ENCODE measurements at places on chromosomes 6 and 20.
A peak's percentile ranks its signal among the peaks of the same experiment; 100 is the strongest.

DNA sequence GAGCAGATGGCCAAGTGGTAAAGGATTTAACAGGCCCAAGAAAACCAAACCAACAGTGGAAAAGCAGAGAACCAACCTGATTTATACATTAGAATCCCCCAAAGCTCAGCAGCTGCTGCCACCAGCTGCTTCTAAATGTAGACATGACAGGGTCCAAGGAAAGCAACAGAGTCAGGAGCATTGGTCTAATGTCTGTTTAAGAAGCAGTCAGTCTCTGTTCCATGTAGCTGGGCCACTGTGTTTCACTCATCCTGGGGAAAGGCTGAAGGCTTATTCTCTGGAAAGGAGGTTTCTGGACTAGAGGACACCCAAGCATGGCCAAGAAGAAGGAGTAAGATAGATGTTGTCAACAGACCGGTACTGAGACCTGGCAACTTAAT, 75.4 kb downstream of the TMEM244 start:
- DNase-seq, result no peak

DNA sequence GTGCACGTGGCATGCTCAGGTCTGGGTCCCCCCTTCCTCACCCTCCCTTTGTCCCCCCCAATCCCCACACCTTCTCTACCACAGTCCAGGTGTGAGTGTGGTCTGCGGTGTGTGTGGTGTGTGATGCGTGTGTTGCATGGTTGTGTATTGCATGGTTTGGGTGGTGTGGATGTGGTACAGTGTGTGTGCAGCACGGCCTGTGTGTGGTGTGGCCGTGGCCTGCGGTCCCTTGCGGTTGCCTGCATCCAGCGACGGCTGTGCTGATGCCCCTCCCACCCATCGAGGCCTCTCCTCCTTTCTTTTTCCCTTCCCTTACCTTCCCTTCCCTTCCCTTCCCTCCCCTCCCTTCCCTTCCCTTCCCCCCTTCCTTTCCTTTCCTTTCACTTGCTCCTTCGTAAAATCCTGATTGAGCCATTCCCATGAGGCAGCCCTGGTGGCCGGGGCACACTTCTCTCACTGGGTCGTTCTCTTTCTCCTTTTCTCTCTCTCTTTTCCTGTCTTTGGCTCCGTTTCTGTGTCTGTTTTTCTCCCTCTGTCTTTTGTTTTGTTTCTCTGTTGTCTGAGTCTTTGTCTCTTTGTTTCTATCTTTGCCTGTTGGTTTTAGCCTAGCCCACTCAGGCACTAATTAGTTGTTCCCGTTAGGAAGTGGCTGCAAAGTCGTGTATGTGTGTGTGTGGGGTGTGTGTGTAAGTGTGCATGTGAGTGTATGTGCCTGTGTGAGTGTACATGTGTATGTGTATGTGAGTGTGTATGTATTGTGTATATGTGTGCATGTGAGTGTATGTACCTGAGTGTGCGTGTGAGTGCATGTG, 65.7 kb downstream of the SRC start:
- DNase-seq, result no peak

DNA sequence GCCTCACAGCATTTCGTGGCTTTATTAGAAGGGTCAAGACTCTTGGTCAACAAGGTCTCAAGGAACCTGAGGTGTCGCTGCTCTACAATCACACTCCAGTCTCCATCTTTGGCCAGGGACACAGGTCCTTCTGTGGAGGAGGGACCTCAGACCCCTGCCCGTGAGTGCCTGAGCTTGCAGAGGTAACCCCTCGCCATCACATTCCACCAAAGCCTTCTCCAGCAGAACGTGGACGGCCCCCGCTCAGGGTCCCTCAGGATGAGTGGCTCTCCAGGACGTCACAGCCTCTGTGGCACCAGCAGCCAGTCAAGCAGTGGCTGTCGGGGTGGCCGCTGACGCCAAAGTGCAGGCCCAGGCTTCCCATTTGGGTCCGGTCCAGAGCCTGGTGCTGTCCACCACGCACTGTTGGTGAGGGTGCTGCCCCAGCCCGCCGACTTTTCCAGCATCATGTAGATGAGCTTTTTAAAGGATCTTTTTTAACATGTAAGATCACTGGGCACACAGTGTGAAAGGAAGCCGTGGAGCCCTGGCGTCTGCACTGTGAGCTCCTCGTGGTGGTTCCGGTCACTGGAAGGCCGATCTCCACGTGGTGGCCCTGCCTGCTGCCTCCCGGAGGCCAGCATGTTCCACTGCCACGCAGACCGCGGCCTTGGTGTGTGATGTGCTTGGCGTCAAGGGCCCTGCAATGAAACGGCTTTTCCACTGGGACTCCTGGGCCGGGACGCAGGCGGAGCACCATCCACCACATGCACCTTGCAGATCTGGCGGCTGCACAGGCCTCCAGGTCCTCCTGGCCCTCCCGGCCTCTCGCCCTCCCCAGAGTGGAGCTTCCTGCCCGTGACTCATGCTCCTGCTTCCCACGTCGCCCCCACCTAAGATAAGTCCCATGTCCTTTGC, 8.3 kb upstream of the KIF25 start:
- no peak for DNase-seq

DNA sequence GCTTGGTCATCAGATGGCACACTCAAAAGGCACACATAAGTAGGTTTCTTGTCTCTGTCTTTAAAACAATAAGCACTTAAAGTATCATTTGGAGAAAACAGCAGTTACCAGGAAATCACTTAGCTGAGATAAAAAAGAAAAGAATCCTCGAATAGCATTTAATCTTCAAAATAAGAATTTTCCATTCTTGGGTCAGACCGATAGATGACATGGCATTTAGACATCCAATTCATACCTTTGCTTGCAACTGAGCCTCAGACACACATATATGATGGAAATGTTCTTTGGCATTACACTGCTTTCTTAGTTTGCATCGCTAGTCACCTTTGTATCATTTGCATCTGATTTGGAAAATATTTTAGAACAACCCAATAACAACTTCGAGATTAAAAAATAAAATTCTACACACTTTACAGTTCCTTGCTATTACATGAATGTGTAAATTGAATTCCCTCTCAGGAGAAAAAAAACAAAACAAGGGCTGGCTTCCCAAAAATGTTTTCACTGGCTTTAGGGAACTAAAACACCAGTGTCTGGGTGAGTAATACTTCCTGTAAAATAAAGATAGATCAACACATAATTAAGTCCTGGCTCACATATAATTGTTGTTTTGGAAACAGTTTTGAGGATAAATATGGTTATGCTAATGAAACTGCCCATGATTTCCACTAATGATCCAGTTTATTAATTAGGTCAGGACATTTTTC, 1.3 kb upstream of the RNF217 start:
- DNase-seq, result no peak

- DNase-seq, result peak; percentile 48
These were observed 3.2 kb upstream of the HLA-DMB start for GRCh38 chr6:32943864-32944649.

GRCh38 chr6:166507809-166508564, 78.5 kb downstream of the RAMACL start:
- no peak for DNase-seq

- DNase-seq, result no peak
These were observed 96.2 kb downstream of the TCP11 start for GRCh38 chr6:35044761-35045421.

- DNase-seq, result no peak
These were observed 6.8 kb downstream of the TFAP2B start for GRCh38 chr6:50825375-50826036.

DNA sequence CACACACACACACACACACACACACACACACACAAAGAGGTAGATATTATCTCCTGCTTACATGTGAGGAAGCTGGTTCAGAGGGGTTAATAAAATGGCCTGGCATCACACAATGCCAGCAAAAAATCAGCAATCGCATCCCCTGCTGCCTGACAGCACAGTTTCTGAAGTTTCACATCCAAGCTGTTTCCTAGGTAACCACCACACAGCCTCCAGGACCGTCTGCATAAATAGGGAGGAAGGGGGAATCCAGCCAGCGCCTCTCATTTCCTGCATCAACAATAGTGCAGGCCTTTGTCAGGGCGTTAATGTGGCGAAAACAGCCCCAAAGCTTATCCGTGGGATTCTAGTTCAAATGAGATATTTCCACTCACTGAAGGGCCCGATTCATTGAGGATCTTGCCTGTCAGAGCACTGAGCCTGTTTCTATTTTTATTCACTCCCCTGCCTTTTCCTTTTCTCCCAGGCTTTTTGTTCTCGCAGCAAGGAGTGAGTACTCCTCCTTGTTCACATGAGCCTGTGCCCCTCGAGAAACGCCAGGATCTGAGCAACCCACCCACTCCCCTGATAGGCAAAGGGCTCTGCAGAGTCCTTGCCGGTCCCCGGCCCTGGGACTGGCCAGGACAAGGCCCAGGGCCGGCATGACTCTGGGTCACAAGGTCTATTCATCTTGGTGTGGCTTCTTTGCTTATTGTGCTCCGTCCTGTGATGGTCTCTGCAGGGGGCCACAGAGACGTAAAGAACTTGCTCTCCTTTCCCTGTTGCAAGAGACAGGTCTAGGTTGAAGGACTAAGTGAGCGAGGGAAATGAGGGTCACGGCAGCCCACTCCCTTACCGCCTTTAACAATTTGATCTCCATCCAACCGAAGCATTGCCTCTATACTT, 32.7 kb downstream of the TUBB2B start:
- DNase-seq, result peak; percentile 18

- DNase-seq, result no peak
These were observed 57.3 kb downstream of the CDC5L start for GRCh38 chr6:44444853-44445252.

DNA sequence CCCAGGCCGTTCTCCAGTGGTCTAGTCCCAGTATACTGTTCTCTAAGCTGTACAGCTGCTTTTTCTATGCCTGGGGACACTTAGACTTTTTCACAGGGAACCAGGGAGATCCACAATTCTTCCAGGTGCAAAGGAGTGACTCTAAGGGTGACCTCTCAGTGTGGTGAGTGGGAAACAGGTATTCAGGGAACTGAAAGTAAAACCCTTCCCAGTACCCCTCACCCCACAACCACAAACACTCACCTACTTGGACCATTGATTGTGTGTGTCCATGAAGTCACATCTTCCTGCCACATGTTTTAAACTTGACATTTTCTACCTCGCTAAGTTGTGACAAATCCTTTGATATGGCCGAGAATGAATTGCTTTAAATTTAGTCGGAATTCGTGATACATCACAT, 183.6 kb downstream of the CLIC5 start:
- DNase-seq, result no peak

DNA sequence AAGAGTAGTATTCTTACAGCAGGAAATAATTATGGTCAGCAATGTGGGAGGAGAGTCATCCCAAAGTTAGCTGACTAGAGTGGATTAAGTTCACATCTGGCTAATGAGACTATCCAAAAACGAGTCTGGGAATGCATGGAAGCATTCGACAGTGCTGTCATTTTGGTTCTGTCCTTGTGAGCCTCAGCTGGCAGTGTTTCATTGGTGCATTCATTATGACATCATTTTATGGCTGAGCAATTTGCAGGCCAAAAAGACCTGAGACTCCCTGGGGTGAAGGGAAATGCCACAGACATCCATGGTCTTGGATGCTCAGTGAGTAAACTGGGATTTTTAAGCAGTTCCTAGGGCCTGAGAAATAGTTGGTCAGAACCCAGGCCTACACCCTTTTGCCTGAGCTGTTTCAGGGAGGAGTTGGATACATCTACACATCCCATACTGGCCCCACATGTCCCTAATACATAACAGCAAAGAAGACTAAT, 196.4 kb upstream of the CCN2 start:
- no peak for DNase-seq

DNA sequence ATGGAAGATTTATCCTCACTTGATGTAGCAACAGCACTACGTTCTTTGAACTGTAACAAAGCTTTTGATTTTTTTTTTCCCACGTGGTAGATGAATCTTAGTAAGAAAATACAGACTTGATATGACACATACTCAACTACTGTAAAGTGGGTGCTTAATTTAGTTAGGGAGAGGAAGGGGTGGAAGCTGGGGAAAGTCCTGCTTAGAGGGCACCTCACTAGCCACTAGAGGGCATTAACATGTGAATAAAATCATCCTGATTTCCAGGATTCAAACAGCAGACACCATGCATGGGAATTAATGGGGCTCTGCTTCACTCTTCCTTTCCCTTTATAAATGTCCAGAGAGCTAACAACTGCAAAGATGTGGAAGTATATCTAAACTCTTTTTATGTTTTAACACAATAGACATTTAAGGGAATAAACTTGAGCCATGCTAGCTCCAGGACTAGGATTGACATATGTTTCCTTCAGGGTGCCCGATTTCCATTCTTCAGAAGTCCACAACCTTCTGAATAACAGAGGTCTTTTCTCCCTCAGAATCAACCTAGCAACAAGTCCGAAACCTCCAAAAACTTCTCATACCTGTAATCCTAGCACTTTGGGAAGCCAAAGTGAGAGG, 250.1 kb downstream of the ATXN1 start:
- DNase-seq, result peak; percentile 30

GRCh38 chr6:83051377-83052172, 14.1 kb downstream of the UBE3D start:
- DNase-seq, result no peak

DNA sequence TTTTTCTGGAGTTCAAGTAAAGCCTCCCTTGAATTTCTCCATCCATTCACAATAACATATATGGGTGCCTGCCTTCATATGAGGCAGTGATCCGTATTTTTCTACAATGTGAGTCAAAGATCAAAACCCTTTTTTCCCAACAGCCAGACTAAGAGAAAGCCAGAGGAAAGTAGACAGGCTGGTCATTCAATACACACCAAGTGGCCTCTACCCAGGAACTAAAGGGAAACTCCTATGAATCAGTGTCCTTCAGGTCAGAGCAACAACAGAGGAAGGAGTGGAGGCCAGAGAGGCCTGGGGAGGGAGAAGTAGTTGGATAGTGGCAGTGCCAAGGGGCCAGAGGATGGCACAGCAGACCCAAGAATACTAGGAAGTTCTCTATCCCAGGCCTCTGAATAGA, 23.8 kb downstream of the SIM1 start:
- DNase-seq, result no peak

GRCh38 chr6:24494821-24495795, at the start of gene ALDH5A1:
ALDH5A1 (plus strand) TSS chr6:24494969; CDS start chr6:24494997, 28 bp downstream.
- DNase-seq, result peak; percentile 86

- no peak for DNase-seq
These were observed 607.3 kb upstream of the CITED2 start for GRCh38 chr6:139981768-139982181.

DNA sequence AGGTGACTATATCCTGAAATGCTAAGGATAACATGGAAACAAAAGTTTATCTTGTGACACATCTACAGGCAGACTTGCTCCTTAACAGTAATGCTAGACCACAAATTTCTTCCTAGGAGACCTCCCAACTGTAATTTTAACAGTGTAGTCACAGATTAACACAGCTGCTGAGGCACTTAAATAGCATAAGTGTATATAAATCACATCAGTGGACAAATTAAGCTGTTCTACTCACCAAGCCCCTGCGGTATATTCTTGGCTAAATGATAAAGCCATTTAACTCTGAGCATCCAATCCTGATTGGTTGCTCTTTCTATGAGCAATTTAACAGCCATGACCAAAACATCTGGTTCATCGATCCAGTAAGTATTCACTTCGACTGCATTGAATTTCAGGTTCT, 73.3 kb upstream of the LYRM2 start:
- no peak for DNase-seq
